ENCODE measurements at places on chromosomes 12 and 14.

GRCh38 chr14:99064262-99064954 is 207.6 kb downstream of the BCL11B start:
- DNase-seq = no peak

GRCh38 chr14:68643673-68644072 is 149.2 kb downstream of the ZFP36L1 start:
- DNase-seq = no peak

DNA sequence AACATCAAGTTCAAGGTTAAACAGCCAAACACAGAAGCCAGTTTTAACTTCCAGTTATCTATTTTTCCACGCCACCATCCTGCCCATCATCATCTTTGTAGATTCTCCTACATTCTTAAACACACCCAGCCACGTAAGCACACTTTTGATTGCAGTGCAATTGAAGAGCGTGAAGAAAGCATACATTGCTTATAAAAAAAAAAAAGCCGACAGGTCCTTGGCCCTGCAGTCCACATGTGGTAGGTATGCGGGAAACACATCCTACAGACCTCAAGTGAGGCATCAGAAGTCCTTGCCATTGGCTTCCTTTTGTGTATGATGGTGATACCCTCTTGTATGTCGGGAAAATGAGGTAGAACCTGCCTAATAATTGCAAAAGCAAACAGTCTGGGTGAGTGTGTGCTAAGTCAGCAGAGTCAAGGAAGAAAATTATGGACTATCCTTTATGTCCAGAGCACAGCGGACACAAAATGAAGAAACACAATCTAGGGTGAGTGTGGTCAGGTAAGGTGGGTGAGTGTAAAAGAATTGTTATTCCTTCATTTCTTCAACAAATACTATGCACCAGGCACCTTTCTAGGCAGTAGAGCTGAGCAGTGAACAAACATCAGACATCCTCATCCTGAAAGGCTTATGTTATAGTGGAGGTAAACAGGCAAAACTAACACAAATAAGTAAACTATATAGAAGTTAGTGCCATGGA is 51.5 kb downstream of the EID3 start:
- DNase-seq = no peak

GRCh38 chr14:55722054-55722453 is 142.0 kb downstream of the KTN1 start:
- no peak for DNase-seq

DNA sequence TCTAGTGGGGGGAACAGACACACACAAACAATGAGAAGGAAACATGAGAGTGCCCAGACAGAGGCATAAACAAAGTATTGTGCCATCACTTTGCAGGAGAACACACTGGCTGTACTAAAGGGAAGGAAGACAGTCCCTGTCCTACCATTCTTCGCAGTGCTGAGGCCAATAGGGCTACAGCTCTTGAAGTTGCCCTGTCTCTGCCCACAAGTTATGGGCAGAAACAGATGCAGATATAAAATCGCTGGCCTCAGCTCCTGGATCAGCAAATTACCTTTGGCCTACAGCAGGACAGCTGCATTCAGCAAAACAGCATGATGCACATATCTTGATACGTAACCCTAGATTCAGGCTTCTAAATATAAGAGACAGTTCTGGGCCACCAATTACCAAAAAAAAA is 23.0 kb upstream of the PRKAB1 start:
- no peak for DNase-seq

DNA sequence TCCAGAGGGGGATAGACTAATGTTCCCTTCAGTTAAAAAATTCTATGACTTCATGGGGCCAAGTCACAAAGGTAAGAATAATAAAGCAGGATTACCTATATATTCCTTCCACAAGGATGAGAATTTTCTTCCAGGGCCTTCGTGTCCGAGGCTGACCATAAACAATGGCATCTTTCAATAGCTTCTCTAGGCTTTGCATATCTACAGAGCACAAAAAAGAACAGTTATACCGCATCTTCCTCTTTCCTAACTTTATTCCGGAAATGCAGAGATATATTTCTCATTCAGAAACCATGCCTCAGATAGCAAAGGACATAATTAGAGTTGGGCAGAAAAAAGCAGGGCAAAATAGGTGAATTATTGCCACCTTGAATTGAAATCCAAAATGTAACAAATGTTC is 58.3 kb upstream of the ISM2 start:
- DNase-seq = no peak

DNA sequence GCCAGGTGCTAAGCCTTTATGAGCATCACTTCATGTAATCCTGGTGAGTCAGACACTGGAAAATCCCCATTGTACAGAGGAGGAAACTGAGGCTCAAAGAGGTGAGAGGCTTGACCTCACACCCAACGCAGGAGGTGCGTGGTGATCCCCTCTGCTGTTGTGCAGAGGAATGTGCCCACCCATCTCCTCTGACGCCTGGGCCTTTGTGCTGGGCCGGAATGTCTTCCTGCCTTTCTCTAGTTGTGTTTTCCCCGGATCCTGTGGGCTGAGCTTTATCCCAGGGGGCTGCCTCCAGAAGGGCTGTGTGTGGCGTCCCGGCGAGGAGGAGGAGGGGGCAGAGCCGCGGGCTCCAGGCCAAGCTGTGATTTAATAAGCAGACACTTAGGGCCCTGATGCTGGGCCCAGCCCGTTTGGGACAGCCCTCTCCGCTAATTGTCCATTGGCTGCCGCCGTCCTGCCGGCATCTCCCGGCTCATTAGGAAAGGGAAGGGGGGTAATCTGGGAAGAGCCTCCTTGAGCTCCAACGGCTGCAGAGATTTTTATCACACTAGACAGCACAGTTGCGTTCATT is 653.6 kb downstream of the MED13L start:
- DNase-seq = no peak

DNA sequence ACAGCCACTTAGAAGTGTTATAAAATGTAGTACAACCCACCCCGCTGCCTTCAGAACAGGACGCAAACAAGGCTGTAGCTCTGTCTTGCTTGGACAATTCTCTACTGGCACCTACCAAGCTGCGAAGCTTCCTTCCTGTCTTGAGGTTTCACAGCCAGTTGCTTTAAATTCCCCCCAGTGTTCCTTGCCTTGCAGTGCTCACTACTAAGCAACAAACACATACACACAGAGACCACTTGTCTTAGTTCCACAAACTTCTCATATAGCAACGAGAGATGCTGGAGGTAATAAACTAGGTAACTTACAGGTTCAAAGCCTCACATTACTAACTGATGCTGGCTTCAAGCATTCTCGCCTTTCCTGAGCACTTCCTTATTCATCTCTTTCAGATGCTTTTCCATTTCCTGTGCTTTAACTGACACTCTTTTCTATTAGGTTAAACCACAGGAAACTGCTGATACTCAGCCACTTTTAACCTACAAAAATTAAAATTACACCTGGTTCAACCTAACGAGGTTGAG is 91.5 kb upstream of the PTGDR start:
- DNase-seq = no peak

DNA sequence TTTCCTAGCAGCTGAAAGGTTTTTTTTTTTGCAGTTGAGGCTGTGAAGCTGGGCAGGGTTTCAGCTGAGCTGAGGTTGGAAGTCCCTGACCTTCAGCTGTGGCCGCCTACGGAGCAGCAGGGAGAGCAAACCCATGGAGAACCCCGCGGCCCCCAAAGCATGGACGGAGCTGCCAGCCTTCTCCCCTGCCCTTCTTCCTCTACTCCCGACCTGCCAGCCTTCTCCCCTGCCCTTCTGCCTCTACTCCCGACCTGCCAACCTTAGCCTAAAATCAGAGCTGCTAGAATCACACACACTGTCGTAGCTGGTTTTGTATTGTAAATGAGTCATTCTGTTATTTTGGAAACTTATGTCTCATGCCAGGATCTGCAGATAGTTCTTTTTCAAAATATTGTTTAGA is 74.6 kb downstream of the PPP2R5C start:
- no peak for DNase-seq

DNA sequence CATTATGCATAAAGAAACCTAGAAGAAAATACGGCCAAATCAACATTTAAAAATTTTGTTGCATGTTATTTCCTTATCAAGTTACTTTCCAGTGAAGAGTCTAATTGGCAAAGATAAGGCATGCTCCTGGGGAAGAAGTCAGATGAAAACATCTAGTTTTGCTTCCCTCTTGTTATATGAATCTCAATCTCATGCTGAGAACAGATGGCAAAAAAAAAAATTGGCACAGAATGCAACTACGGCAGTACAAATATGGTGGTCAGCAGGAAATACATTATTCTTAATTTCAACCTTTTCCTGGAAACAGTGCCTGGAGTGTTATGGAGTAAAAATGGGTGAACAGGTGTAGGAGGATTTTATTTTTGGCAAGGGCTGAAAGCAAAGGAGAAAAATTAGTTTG is 32.8 kb downstream of the HECTD4 start:
- DNase-seq = no peak

DNA sequence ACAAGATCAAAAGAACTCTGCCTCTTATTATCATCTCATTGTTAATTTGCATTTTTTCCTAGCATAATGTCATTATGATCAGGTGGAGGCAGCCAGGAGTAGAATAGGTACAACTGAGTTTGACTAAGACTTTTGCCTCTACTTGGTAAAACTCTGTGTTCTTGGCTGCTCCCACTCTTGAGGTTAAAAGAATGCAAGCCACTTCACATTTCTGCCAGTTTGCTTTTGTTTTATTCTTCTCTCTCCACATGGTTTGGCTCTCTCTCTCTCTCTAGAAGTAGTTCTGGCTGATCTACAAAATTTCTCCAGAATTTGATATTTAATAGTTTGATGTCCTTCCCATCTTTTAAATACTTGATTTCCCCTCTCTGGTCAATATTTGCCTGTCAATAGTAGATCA is 170.7 kb upstream of the E2F7 start:
- DNase-seq = no peak

GRCh38 chr12:95944108-95944704 is 1.1 kb downstream of the AMDHD1 start:
- DNase-seq = no peak

Measured in NCI-H187 treated with DMSO at 0.1 percent for 48 hours (cell line).